Left ventricle myocardium inferior (tissue), 1 donor: ENCODE measurements at places on chromosomes 7 and 10. TPM values are rescaled to one million over a fixed set of nuclear protein-coding genes. Genes with fewer than 3 reads are reported as not detected.

DNA sequence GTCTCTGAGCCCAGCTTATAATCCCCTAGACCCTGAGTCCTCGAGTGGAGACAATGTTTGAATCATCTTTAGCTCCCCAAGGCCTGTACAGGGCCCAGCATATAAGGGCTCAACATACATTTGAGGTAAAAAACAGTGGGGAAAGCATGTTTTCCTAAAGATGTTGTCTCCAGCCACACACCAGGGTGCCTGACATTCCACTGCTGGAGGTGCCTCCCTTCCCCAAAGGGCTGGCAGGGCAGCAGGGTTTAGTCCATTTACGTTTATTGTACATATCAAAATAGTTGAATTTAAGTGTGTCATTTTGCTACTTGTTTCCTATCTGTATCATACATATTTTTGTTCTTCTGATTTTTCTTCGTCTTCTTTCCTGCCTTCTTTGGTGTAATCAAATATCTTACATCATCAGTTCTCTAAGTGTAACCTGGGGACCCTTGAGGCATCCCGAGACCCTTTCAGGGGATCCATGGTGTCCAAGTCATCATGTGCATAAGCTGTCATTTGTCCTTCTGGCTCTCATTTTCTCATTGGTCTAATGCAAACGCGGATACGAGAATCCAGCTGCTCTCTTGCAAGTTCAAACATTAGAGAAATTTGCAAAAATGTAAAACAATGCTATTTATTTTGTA lies 101.6 kb downstream of the PDGFA start:
- DNase-seq = no peak

GRCh38 chr7:27203365-27203953 lies 3.6 kb upstream of the HOXA13 start:
- DNase-seq = no peak

DNA sequence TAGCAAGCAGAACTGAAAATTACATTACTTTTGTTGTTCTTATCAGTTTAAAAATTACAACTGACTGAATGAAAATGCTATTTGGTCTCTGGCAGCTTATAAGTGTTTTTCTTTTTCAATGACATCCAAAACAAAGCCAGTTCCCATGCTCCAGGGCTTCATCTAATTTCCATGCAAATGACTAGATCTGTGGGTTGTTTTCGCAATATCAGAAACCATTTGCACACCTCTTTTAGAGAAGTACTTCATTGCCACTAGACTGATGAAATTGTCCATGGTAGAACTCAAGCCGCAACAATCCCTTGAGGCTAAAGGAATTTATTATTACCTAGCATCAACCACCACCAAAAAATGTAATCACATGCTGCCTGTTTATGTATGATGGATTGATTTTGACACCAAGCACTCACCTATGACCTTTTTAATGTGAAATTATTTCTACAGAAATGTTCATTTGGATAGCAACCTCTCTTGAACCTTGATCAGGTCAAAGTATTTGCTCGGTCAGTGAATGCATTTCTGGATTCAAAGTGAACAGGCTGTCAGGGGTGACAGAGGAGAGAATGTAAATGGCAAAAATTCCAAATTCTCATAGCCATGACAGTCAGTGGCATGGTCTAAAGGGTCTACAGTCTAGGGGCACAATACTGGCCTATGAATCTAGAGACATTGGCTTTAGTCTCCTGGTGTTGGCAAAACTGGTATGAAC lies 769.3 kb downstream of the SORCS1 start:
- no peak for DNase-seq

MDFIC gene
- 26.5 TPM for total RNA-seq

ADAM8 gene
- 1.4 TPM for total RNA-seq

FAM25A gene
- not detected for total RNA-seq

HOXA1 gene
- not detected for total RNA-seq
